ENCODE measurements at places on chromosomes 6 and 20. TPM values are rescaled to one million over a fixed set of nuclear protein-coding genes. Genes with fewer than 3 reads are reported as not detected.

GRCh38 chr6:33672808-33673207 is 38.7 kb downstream of the UQCC2 start:
- no peak overlapping the region for H3K4me3 ChIP-seq
- DNase-seq: no peak
- H3K27ac ChIP-seq: no peak overlapping the region

- no peaks in the 10 kb centered on the region for H3K4me1 ChIP-seq
- peaks cover 2% of the 10 kb centered on the region for H3K27me3 ChIP-seq
- no peaks in the 10 kb centered on the region for H3K36me3 ChIP-seq
- DNase-seq: no peak
Measured at GRCh38 chr6:10465629-10466499, 51.0 kb upstream of the TFAP2A start.

GRCh38 chr6:81451787-81452186 is 300.7 kb downstream of the TENT5A start:
- H3K4me1 ChIP-seq: no peaks in the 10 kb centered on the region
- no peaks in the 10 kb centered on the region for H3K36me3 ChIP-seq
- no peak overlapping the region for H3K27ac ChIP-seq
- H3K27me3 ChIP-seq: no peaks in the 10 kb centered on the region
- H3K4me3 ChIP-seq: no peak overlapping the region

DNA sequence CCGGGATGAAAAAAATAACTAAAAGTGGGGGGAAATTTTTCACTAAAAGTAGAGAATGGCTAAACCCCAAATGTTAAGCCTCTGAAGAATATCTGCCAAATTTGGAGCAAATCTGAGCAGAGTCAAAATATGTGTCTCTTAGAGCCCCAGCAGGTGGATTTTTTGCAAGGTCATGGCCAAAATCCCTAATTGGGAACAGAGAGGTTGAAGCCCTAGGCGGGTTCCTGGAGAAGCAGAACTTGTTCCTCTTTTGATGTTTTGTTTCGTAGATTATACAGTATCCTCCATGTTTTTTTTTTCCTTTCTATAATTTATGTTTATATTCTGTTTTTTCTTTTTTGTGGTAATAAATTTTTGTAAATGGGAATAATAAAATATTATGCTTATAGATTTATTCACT is 94.4 kb downstream of the PLCB4 start:
- no peak overlapping the region for H3K4me3 ChIP-seq
- H3K27me3 ChIP-seq: no peaks in the 10 kb centered on the region
- peaks cover 10% of the 10 kb centered on the region for H3K4me1 ChIP-seq
- H3K36me3 ChIP-seq: no peaks in the 10 kb centered on the region

CST7 gene
- 0.97 TPM for total RNA-seq

Data from suprapubic skin (tissue), 4 donors.